ENCODE measurements at places on chromosomes 4 and X. TPM values are rescaled to one million over a fixed set of nuclear protein-coding genes. Genes with fewer than 3 reads are reported as not detected.

The CFAP47 gene
- total RNA-seq, result 0.32 TPM

The ADH7 gene
- not detected for total RNA-seq

The ATP8A1 gene
- total RNA-seq, result 74.0 TPM

The TNIP3 gene
- total RNA-seq, result not detected

The IQCM gene
- not detected for total RNA-seq

The RAI2 gene
- total RNA-seq, result 19.1 TPM

The PDGFC gene
- total RNA-seq, result 36.8 TPM

The CFAP99 gene
- total RNA-seq, result 0.18 TPM

The MAGEA6 gene
- total RNA-seq, result 5.3 TPM

The GAGE12F gene
- 2.3 TPM for total RNA-seq

The ASB9 gene
- total RNA-seq, result 62.1 TPM

The ADH1A gene
- total RNA-seq, result not detected

The ADGRG2 gene
- 5.2 TPM for total RNA-seq

The DHRSX gene
- 37.1 TPM for total RNA-seq

The SATL1 gene
- 0.80 TPM for total RNA-seq

The CYBB gene
- 7.2 TPM for total RNA-seq

The MAGEA11 gene
- 5.6 TPM for total RNA-seq

The RAB40A gene
- total RNA-seq, result 24.7 TPM

The TNIP2 gene
- total RNA-seq, result 54.8 TPM

The CSAG2 gene
- not detected for total RNA-seq

The IRAK1 gene
- total RNA-seq, result 122 TPM

The SPANXN3 gene
- total RNA-seq, result 2.4 TPM

The TBL1X gene
- 23.2 TPM for total RNA-seq

The ZBTB49 gene
- total RNA-seq, result 5.1 TPM

The PABPC1L2A gene
- total RNA-seq, result 0.14 TPM

The AMBN gene
- not detected for total RNA-seq

The SULT1E1 gene
- total RNA-seq, result 0.41 TPM

The PABPC1L2B gene
- total RNA-seq, result not detected

The HSFX3 gene
- total RNA-seq, result 0.50 TPM

The GAGE12H gene
- not detected for total RNA-seq

The HELQ gene
- total RNA-seq, result 15.5 TPM

The HDX gene
- 2.7 TPM for total RNA-seq

The GASK1B gene
- total RNA-seq, result 20.2 TPM

The ZMYM3 gene
- 71.6 TPM for total RNA-seq

The SHROOM3 gene
- total RNA-seq, result 137 TPM

The LINC00632 gene
- 6.5 TPM for total RNA-seq

The UXT gene
- total RNA-seq, result 75.5 TPM

The GSPT2 gene
- 5.9 TPM for total RNA-seq

The CITED1 gene
- total RNA-seq, result 552 TPM

The IGFBP7 gene
- 1,366 TPM for total RNA-seq

The FAT4 gene
- total RNA-seq, result 5.4 TPM

The PUDP gene
- 17.6 TPM for total RNA-seq

The ZAR1 gene
- 1.7 TPM for total RNA-seq

The AMTN gene
- total RNA-seq, result 10.1 TPM

The ARHGEF38 gene
- 10.4 TPM for total RNA-seq

The FAM47A gene
- total RNA-seq, result not detected

The GYPB gene
- not detected for total RNA-seq

The ANKRD37 gene
- total RNA-seq, result 19.0 TPM

The ZNF718 gene
- total RNA-seq, result 13.7 TPM
